ENCODE measurements at places on chromosomes 1 and 21.

- peak; percentile 56 for DNase-seq
Measured at GRCh38 chr1:20521960-20522861, 14.3 kb upstream of the MUL1 start.

GRCh38 chr1:202579806-202580205 is 130.4 kb downstream of the SYT2 start:
- peak; percentile 61 for DNase-seq

DNA sequence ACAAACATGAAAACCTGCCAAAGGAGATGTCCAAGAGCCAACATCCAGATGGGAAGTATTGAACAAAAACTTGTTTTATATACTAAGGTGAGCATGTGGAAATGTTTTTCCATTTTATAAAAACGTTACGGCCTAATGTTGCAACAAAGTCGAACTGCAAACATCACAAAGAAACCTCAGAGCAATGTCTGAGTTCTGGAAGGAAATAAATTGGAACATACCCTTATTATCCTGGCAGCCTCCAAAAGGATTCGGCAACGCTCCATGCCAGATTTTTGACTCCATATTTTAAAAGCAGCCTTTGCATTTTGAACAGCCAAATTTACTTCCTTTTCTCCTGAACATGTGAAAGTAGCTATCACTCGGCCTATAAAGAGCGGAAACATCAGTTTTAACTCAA is 3.3 kb downstream of the ALDH9A1 start:
- peak; percentile 40 for DNase-seq

GRCh38 chr1:114550336-114550735 is 31.1 kb downstream of the BCAS2 start:
- no peak for DNase-seq

GRCh38 chr1:213123087-213123486 is 72.0 kb downstream of the RPS6KC1 start:
- DNase-seq: no peak

- DNase-seq: no peak
Measured at GRCh38 chr1:204001166-204001901, 71.6 kb upstream of the SOX13 start.

DNA sequence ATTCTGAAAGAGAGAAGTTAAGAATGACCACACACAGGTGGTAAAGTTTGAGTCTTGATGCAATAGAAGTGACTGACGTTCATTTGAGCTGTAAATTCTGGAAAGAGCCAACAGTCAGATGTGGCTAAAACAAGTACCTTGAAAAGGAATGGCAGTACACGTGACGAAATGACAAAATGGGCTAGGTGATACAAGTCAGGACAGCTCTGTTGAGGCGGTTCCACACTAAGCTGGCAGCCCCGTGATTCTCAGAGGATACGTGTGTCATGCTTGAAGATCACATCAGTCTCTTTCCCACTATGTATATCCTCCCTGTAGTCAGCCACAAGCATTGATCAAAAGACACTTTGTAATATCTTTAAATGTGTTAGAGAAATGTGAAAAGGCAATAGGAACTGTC is 881.3 kb upstream of the ADGRL2 start:
- no peak for DNase-seq

DNA sequence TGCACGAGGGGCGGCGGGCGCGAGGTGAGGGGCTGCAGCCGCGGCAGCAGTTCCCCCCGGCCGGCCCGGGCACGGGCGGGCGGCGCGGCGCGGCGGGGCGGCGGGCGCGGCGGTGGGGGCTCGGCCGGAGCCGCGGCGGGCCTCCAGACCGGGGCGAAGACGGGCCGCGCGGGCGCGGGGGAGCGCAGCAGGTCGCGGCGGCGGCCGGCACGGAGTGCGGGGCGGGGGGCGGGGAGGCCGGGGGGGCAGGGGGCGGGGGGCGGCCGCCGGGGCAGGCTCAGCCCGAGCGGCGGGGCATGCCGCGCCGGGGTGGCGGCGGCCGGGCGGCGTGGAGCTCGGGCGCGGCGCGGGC is 311 bp downstream of the IRF2BP2 start:
- DNase-seq: no peak

- no peak for DNase-seq
Measured at GRCh38 chr21:42622284-42622683, 31.1 kb upstream of the PDE9A start.

DNA sequence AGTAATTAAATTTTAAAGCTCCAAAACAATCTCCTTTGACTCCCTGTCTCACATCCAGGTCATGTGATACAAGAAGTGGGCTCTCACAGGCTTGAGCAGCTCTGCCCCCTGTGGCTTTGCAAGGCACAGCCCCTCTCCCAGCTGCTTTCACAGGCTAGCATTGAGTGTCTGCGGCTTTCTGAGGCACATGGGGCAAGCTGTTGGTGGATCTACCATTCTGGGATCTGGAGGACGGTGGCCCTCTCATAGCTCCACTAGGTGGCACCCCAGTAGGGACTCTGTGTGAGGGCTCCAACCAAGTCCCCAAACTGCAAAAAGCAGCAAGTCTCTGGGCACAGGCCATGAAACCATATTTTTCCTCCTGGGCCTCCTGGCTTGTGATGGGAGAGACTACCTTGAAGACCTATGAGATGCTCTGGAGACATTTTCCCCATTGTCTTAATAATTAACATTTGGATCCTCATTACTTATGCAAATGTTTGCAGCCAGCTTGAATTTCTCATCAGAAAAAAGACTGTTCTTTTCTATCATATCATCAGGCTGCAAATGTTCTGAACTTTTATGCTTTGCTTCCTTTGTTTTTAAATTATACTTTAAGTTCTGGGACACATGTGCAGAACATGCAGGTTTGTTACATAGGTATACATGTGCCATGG is 554.1 kb upstream of the OLFM3 start:
- peak; percentile 16 for DNase-seq

DNA sequence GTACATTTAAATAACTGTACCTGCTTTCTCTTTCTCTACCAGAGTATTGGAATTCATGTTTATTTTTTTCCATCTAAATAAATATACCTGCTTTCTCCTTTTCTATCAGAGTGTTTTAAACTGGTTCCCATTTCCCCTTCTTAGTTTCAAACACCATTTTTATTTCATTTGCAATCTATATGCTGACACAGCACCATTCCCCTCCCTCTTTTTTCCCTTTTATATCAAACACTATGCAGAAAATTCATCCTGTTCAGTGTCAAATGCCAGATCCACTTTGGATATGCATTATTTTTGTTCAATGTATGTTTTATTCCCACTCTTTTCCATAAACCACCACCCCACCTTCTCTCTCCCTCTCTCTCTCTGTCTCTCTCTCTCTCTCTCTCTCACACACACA is 85.8 kb upstream of the ST6GALNAC5 start:
- DNase-seq: no peak

GRCh38 chr21:38949070-38949380 is 143.3 kb downstream of the ETS2 start:
- no peak for DNase-seq

DNA sequence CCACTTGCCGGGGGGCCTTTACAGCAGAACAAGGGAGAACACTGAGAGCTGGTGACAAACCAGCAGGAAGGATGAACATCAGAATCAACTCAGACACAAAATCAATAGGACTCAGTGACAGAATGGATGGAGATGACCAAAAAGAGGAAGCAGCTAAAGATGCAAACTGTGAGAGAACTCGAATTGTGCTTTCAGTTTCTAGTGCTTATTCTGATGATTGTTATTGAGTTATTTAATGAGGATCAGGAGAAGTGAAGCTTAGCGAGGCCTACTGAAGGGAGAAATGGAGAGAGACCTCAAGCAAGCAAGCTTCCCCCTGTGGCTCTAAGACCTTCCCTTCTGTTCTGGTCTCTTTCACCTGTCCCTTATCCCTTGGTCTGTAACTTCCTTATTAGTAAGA is 30.3 kb upstream of the TMEM125 start:
- DNase-seq: no peak

- DNase-seq: no peak
Measured at GRCh38 chr1:18652791-18653190, 22.1 kb downstream of the PAX7 start.

GRCh38 chr1:155009221-155009711 is 6.7 kb downstream of the ZBTB7B start:
- no peak for DNase-seq

- DNase-seq: peak; percentile 82
Measured at GRCh38 chr1:207824691-207825408, 73.0 kb downstream of the CD46 start.

- no peak for DNase-seq
Measured at GRCh38 chr21:34020983-34021553, 52.3 kb upstream of the MRPS6 start.

- DNase-seq: peak; percentile 53
Measured at GRCh38 chr1:222777977-222778376, 36.9 kb upstream of the DISP1 start.

- no peak for DNase-seq
Measured at GRCh38 chr1:201274616-201275252, 8.6 kb upstream of the PKP1 start.

- DNase-seq: no peak
Measured at GRCh38 chr1:222522105-222522915, 25.6 kb downstream of the HHIPL2 start.

DNA sequence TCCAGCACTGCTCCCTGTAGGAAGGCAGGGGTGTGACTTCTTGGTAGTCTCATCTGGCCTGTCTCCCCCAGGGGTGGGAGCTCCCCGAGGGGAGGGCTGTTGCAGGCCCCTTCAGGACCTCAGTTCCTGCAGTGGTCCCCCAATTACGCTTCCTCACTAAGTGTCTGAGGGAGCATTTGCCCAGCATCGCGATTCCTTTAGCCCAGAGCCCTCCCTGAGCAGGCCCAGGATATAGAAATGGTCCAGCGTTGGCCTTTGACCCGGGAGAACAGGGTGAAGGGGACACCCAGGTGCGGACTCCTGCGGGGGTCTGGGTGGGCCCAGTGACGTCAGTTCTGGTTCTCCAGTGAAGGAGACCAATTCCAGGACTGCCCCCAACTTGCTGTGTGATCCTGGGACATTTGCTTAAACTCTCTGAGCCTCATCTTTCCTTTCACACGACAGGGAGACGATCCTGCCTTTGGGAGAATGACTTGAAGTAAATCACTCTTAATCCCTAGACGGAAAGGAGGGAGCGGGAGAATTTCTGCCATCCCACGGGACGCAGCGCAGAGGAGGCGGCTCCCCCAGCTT is 32.6 kb upstream of the BTG2 start:
- DNase-seq: no peak

DNA sequence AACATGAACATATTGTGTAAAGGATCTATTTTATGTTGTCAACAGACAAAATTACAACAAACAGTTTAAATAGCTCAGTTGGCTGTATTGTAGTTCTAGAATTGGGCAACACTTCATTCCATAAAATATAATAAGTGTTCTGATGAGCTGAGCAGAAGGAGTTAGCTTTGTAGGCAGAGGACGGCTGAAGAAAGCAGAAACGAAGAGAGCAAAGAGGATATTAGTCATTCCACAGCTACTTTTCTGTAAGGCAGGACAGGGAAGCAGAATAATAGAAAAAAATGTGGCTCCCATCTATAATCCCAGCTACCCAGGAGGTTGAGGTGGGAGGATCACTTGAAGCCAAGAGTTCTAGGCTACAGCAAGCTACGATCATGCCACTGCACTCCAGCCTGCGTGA is 20.2 kb upstream of the IVNS1ABP start:
- DNase-seq: peak; percentile 73
